ENCODE measurements at places on chromosomes 1 and 21. TPM values are rescaled to one million over a fixed set of nuclear protein-coding genes. Genes with fewer than 3 reads are reported as not detected.

OR2AK2 gene
- not detected for total RNA-seq

LAD1 gene
- 3.1 TPM for total RNA-seq

ADAMTSL4 gene
- 12.0 TPM for total RNA-seq

C1orf185 gene
- not detected for total RNA-seq

FAF1 gene
- total RNA-seq, result 41.2 TPM

AADACL3 gene
- not detected for total RNA-seq

TEKT2 gene
- total RNA-seq, result 2.1 TPM

CXADR gene
- total RNA-seq, result 0.52 TPM

CCDC185 gene
- total RNA-seq, result not detected

TCHHL1 gene
- not detected for total RNA-seq

KIF17 gene
- total RNA-seq, result 3.7 TPM

ATP5PO gene
- total RNA-seq, result 258 TPM

NEGR1 gene
- total RNA-seq, result 11.0 TPM

C1QB gene
- 18.3 TPM for total RNA-seq

KCNJ10 gene
- total RNA-seq, result 0.52 TPM

EFCAB14 gene
- 50.6 TPM for total RNA-seq

KIAA0040 gene
- 5.2 TPM for total RNA-seq

UBASH3A gene
- total RNA-seq, result under 0.01 TPM

OR2M5 gene
- not detected for total RNA-seq

OXCT2 gene
- not detected for total RNA-seq

All from skeletal muscle tissue (tissue), 5 donors.